ENCODE measurements at places on chromosomes 2 and 18. TPM values are rescaled to one million over a fixed set of nuclear protein-coding genes. Genes with fewer than 3 reads are reported as not detected.

MALL gene
- not detected for total RNA-seq

STARD6 gene
- total RNA-seq = not detected

KCNE4 gene
- total RNA-seq = not detected

OTX1 gene
- not detected for total RNA-seq

ACOXL gene
- not detected for total RNA-seq

UGT1A8 gene
- not detected for total RNA-seq

PARD3B gene
- total RNA-seq = 0.55 TPM

SLC9A2 gene
- total RNA-seq = not detected

MBD1 gene
- 123 TPM for total RNA-seq

All from activated naive CD8-positive, alpha-beta T cell treated with anti-CD3 and anti-CD28 coated beads, Interleukin-2, amount 10 ng/mL, durations not matched to agents 7 days and 5 days (primary cell).